ENCODE measurements at places on chromosomes 16 and 17.

DNA sequence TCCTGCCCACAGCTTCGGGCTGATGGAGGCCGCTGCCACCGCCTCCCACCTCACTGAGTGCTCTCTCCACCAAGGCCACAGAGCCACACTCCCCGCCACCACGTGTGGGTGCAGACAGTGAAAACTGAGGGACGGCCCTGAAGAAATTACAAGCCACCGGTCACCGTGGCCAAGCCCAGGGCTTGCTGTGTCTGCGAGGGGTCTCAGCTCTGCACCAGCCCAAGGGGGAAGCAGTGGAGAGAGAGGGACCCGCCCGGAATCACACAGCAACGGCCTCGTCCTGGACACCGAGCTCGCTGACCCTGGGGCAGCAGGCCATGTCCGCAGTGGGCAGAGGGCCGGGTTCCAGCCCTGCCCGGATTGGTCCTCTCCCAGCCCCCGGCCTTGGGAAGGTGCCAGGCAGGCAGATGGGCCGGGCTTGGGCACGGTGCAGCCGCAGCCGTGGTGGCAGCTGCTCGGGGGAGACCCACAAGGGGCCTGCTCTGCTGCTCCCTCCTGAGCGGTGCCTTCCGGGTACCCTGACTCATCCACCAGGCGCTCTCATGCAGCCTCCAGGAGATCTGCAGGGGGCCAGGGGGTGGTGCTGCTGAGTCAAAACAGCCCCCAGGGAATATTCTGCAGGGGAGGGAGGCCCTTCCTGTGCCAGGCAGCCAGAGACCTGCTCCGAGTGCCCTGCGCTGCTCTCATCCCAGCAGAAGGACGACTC is 52.0 kb downstream of the CBFA2T3 start:
- peak; percentile 41 for DNase-seq

GRCh38 chr16:4522051-4522581 is 16.5 kb downstream of the CDIP1 start:
- no peak for DNase-seq

- DNase-seq, result no peak
Observed at GRCh38 chr16:6856578-6856977, 476.1 kb upstream of the RBFOX1 start.

DNA sequence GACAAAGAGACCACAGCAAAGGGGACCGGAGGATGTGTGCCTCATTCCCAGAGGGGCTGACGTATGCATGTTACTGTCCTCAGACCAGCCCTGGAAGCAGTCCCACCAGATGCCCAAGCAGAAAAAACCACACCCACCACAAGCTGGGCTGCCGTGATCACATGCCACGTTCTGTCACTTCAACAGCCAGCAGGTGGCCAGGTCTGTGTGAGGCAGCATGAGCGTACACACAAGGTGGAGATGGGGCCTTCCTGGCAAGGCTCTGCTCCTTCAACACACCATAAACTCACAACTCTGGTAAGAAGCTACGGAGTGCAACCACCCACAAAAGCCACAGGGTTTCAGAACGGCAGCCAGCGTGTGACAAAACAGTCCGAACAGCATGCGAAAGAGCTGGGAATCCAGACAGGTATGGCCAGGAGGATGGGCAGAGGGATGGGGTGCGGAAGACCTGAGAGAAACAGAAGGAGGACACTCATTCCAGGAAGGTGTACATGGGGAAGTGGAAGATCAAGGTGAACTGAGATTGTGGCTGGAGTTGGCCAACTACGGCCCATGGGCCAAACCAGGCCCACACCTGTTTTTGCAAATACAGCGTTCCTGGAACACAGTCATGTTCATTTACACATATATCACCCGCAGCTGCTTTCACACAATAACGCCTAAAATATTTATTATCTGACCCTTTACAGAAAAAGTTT is 27.9 kb downstream of the MBTPS1 start:
- peak; percentile 18 for DNase-seq

DNA sequence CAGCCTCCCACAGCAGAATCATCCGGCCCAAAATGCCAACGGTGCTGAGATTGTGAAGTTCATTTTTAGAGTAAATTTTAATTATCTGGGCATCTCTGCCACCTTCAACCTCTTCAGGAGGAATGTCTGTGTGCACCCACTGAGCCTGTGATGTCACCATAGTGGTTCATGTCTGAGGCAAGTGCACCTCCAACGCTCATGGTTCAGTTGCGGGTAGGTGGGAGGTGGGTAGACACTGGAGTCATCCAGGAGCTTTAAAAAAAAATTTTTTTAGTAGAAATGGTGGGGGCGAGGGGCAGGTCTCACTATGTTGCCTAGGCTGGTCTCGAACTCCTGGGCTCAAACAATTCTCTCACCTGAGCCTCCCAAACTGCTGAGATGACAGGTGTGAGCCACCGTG is 1.9 kb downstream of the FLYWCH1 start:
- DNase-seq, result no peak

- DNase-seq, result no peak
Observed at GRCh38 chr17:3877220-3877619, 15.6 kb downstream of the CAMKK1 start.

GRCh38 chr17:75003070-75003956 is 9.2 kb upstream of the MRPL58 start:
- DNase-seq, result no peak

- DNase-seq, result no peak
Observed at GRCh38 chr16:66278604-66279262, 87.8 kb upstream of the CDH5 start.

DNA sequence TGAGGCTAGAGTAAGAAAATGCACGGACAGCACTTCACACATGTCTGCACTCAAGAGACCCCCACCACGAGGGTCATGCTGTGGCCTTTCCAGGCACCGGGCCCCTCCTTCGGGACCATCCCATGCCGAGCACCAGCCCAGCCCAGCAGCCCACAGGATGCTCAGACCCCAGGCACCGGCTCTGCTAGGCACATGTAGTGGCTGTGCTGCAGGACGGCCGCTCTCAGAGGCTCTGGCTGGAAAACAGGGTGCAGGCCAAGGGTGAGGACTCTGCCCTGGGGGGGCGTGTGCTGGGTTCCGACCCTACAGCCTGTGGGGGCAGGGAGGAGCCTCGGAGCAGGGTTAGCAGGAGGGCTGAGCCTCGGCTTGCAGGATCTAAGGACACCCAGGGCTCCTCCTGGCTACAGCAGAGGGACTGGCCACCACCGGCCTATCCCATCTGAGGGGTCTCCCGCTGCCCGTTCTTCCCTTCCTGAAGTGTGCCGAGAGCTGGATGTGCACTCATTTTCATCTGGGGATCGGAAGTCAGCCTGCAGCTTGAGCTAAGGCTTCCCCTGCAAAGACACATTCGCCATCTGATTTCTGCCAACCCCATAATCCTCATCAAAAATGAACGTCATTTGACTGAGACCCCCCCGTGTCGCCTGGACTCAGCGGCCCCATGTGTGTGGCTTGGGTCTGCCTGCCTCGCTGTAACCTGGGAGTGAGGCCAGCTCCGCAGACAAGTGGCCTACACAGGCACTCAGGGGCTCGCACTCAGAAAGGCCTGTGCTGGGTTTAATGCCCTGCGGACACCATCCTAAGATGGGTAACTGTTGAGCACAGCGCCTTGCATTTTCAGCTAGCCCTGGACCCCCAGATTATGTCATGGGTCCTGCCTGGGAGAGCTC is 293.1 kb upstream of the FOXF1 start:
- no peak for DNase-seq

- no peak for DNase-seq
Observed at GRCh38 chr16:11547118-11547916, 39.4 kb downstream of the LITAF start.

DNA sequence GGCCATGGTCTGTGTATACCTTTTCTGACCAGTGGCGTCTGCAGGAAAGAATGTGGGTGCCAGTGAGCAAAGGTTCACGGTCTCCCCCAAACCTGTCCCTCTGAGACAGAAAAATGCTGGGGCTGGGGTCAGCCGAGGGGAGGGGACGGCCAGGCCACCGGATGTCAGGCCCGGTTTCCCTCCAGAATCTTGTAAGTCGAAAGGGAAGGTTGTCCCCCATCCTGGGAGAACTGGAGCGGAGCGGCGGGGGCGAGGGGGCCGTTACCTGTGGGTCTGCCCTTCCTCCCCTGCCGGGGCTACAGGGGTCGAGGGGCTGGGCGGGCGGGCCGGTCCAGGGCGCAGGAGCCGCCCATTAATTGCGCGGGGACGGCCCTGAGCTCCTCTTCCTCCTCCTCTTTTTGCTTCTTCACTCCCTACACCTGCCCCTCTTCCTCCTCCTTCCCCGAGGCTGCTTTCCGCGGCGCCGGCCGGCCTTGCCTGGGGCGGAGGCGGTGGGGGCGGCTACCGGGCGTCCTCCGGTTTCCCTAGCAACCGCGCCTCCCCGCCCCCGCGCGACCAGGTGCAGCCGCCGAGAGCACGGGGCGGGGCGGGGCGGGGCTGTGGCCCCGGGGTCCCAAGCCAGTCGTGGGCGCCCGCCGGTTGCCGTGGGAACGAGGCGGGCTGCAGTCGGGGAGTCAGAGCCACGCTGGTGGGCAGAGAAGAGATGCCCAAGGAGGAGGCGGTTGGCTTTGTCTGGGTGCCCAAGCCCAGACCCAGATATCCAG is at the start of gene MARCHF10:
TSS of gene MARCHF10 (minus strand) at position 503 of the 764 bp plus-strand sequence. CDS start 6,579 bp downstream, outside the sequence.
- DNase-seq, result no peak

DNA sequence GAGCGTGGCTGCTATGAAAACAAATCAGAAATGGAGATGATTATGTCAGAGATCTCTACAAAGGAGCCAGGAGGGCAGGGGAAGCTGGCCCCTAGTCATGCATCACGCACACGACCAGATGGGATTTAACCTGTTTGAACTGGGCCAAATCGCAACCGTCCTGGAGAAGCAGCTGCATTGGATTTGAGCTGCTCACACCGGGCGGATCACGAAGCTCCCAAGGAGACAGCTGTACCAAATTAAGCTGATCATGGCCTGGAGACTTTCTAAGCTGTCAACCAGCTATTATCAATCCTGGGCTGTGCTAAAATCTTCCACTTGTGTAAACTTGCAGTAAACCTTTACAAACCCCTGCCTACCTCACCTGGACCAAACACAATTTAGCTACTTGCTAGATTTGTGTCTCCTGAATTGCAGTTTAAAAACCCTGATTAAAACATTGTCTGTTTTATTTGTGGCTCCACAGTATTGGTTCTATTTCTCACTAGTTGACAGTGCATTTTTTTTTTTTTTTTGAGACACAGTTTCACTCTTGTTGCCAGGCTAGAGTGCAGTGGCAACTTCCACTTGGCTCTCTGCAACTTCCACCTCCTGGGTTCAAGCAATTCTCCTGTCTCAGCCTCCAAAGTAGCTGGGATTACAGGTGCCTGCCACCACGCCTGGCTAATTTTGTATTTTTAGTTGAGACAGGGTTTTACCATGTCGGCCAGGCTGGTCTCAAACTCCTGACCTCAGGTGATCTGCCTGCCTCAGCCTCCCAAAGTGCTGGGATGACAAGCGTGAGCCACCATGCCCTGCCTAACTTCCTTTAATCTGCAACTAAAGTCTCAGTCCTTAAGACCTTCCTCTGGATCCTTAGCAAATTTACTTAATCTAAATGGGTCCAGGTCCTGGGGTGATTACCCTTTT is 98.3 kb upstream of the GRIN2A start:
- DNase-seq, result no peak

- no peak for DNase-seq
Observed at GRCh38 chr17:49442041-49442440, 27.4 kb upstream of the PHB1 start.

GRCh38 chr16:67036323-67036741 is 7.4 kb downstream of the CBFB start:
- no peak for DNase-seq

- DNase-seq, result no peak
Observed at GRCh38 chr16:11315510-11315909, 29.7 kb upstream of the RMI2 start.

DNA sequence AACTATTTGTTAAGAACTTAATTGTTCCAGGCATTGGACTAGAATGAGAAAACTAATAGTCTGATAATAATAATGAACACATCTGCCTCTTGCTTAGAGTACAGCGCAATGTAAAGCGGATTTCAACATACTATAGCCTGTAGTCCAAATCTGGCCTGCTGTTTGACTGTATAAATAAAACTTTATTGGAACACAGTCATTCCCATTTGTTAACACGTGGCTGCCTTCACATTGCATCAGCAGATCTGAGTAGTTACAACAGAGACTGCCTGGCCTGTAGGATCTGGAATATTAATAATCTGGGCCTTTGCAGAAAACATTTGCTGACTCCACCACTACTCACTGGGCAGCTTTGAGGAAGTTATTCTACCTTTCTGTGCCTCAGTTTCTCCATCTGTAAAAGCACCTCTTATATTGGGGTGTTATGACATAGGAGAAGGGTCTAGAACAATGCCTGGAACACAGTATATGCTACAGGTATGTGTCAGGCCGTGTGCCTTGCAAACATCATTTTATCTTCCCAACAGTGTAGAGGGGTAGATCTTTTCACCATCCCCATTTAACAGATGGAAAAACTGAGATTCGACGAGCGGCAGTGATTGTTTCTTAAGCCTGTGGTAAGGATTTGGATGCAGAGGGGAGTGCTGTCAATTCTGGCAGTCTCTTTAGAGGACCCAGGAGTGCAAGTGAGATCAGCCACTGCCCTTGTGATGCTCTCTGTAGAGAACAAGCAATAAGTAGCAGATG is 22.2 kb downstream of the PDILT start:
- no peak for DNase-seq

DNA sequence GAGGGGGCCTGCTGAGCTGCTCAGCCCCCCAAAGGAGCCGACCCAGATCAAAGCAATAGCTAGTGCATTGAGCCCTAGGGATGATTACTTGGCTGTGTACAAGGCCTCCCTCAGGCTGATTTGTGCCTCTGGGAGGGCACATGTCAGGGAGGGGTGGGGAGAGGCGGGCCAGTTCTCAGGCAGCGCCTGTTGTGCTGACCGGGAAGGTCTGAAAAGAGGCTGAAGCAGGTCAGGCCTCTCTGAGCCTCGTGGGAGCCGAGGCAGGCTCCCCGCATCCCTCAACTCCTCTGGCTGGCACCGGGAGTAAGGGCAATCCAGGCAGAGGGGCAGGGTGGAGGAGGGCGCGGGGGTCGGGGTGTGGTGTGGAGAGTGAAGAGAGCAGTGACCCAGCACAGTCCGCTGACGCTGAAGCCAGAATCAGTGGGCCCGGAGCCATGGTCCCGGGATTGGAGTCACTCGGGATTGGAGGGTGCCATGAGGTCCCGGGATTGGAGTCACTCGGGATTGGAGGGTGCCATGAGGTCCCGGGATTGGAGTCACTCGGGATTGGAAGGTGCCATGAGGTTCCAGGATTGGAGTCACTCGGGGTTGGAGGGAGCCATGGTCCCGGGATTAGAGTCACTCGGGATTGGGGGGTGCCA is 3.0 kb downstream of the DCXR start:
- DNase-seq, result no peak

GRCh38 chr17:67059372-67059771 is 15.0 kb downstream of the CACNG1 start:
- no peak for DNase-seq

GRCh38 chr17:80839511-80839941 is 152.1 kb upstream of the CHMP6 start:
- DNase-seq, result no peak

GRCh38 chr16:17149904-17150483 is 320.8 kb downstream of the XYLT1 start:
- no peak for DNase-seq

DNA sequence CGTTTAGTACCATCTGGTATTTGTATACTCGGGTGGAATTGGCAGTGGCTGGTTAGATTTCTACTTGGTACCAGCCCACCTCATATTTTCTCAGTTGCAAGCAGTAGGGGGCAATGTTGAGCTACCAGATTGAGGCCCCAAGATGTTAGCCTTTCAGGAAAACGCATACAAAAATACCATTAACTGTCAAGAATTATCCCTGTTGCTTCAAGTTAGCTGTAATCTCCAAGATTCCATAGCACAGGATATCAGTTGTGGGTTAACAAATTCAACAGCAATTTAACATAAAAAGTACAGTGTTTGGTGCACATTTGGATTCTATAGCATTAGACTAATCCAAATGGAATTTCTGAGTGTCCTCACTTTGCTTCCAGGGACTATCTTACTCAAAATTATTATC is 188.2 kb downstream of the FTO start:
- no peak for DNase-seq
